Right kidney (tissue), 9 donors: ENCODE measurements at places on chromosomes 3 and 15.

- DNase-seq = peak; percentile 72
Observed at GRCh38 chr15:65049418-65049840, 4.2 kb downstream of the SLC51B start.

DNA sequence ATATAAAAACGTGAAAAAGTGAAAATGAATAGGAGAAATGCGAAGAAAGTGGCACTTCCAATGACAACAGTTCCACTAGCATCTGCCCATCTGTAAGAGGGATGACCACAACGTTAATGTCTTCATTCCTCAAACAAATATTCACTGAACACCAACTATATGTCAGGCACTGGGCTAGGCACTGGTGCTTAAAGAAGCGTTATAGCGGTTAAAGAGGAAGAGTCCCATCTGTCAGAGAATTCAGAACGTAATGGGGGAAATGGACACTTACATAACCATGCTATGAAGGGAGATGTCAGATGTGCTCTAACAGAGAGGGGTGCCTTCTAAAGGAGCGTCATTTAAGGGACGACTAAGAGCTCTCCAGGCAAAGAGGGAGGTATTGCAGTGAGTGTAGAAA, 8.2 kb downstream of the RUBCN start:
- DNase-seq = no peak

- DNase-seq = no peak
Observed at GRCh38 chr15:48981941-48982340, 18.2 kb upstream of the SHC4 start.

GRCh38 chr3:190101320-190102011, 19.2 kb downstream of the P3H2 start:
- peak; percentile 35 for DNase-seq

- DNase-seq = no peak
Observed at GRCh38 chr3:182369861-182370260, 423.4 kb upstream of the ATP11B start.

GRCh38 chr3:45816544-45816943, 20.2 kb upstream of the SLC6A20 start:
- no peak for DNase-seq

DNA sequence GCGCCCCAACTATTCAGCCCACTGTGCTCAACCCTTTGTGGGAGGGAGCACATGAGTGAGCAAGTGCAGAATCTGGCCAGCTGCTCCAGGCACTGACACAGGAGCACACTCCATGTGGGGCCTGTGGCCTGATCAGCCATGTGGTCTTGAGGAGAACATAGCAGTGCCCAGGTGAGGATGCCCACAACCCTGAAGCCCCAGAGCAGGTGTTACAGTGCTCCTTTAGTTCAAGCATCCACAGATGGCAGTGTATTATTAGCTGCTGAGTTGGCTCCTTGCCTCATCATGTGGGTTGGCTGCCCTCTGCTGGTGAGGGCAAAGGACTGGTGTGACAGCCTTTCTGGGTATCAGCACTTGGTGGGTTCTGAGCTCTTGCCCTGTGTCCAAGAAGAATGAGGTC, 1588.2 kb downstream of the SI start:
- no peak for DNase-seq

- DNase-seq = no peak
Observed at GRCh38 chr3:117735481-117736101, 1026.0 kb downstream of the TUSC7 start.

GRCh38 chr3:141529256-141529655, 42.4 kb downstream of the RASA2 start:
- DNase-seq = no peak

DNA sequence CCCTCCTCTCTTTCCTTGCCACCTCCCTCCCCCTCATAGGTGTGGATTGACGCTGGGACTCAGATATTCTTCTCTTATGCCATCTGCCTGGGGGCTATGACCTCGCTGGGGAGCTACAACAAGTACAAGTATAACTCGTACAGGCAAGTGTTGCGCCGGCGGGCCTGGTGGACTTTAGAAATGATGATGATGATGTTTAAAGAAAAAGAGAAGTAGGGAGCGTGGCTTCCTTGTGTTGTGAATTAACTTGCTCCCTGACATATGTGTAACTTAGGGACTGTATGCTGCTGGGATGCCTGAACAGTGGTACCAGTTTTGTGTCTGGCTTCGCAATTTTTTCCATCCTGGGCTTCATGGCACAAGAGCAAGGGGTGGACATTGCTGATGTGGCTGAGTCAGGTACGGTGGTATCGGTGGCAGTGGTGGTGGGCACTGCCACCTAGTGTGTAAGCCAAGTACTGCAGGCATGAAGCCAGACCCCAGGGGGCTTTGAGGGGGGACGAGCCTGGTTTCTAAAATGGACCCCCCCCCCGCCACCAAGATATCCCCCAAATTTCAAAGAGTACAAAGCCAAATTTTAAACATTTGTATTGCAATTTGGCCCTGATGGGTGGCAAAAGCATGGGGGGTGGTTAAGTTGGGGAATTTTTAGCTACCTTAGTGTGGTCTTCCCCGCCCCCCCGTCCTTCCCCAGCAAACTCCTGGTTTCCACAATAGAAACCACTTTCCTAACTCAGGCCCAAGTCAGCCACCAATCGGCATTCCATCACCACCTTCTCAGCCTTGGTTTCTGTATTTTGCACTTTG, 65.6 kb downstream of the SLC6A6 start:
- peak; percentile 45 for DNase-seq

- no peak for DNase-seq
Observed at GRCh38 chr3:36302158-36302509, 78.2 kb upstream of the STAC start.

- DNase-seq = no peak
Observed at GRCh38 chr3:46096781-46097180, 69.5 kb upstream of the XCR1 start.

DNA sequence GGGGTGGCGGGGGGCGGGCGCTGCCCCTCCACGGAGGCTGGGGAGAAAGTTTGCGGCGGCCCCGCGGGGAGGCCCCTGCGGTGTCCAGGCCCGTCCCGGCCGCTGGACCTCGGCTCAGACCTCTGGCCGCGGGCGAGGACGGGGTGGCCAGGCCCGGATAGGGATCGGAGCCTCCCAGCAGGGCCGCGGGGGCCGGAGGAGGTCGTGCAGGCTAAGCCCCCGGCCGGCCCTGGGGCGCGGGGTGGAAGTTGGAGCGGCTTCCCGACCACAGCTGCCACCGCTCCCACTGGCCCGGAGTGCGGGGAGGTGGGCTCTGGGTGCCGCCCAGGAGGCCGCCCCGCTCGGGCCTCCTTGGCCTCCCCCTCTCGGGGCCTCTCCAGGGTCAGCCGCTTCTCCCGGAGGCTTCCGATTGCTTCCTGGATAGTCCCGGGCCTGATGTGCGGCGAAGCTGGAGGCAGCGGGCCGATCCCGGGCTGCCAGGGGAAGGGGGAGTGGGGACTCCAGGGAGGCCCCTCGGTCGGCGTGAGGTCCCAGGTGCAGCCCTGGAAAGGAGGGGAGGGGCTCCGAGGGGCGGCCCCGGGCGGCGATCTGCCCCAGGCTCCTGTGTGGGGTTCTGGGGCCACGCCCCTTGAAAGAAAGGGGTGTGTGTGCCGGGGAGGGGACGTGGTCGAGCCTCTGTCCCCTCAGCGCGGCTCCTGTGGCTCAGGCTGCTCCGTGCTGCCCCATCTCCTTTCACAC, 907 bp downstream of the PLXNA1 start:
- DNase-seq = peak; percentile 80

GRCh38 chr3:8239718-8240695, 261.6 kb upstream of the LMCD1 start:
- no peak for DNase-seq

- no peak for DNase-seq
Observed at GRCh38 chr3:39779511-39780230, 29.7 kb upstream of the MYRIP start.
